Activated CD4-positive, alpha-beta T cell treated with anti-CD3 and anti-CD28 coated beads for 4 hours (primary cell): ENCODE measurements at places on chromosomes 6 and 20.

DNA sequence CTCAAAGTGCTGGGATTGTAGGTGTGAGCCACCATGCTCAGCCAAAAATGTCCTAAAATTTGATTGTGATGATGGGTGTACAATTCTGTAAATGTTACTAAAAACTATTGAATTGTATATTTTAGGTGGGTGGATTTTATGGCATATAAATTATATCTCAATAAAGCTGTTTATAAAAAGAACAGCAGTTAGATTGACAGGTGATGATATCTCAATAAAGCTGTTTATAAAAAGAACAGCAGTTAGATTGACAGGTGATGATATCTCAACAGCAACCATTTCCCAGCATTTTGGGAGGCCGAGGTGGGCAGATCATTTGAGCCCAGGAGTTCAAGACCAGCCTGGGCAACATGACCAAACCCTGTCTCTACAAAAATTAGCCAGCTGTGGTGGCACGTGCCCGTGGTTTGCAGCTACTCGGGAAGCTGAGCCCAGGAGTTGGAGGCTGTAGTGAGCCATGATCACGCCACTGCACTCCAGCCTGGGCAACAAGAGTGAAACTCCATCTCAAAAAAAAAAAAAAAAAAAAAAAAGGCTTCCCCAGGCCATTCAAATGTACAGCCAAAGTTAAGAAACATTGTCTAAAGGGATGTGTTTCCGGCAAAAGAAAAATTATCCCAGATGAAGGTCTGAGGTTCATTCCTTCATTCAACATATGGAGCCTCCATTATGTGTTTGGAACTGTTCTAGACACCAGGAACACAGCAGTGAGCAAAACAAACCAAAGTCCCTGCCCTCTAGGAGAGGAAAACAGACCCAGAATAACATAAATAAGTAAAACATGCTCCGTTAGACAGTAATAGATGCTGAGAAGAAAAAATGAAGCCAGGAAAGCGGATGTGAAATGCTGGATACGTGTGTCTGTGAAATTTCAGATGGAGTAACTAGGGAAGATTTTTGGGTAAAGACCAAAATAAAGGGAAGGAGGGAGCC lies 1.6 kb upstream of the RBCK1 start:
- DNase-seq, result no peak

- no peak for DNase-seq
Measured at GRCh38 chr20:41118632-41119031, 18.7 kb upstream of the PLCG1 start.

GRCh38 chr6:151313066-151313491 lies 73.3 kb downstream of the AKAP12 start:
- no peak for DNase-seq

- no peak for DNase-seq
Measured at GRCh38 chr6:109411034-109411433, 28.8 kb upstream of the CD164 start.

- DNase-seq, result no peak
Measured at GRCh38 chr6:78561015-78561414, 306.3 kb upstream of the IRAK1BP1 start.

GRCh38 chr6:1594445-1595200 lies 15.1 kb upstream of the FOXC1 start:
- DNase-seq, result no peak

- DNase-seq, result peak; percentile 6
Measured at GRCh38 chr6:5967594-5967993, 39.1 kb downstream of the NRN1 start.

- peak; percentile 24 for DNase-seq
Measured at GRCh38 chr20:44738813-44739477, 6.7 kb upstream of the KCNK15 start.

GRCh38 chr6:117165911-117166499 lies 99.4 kb upstream of the VGLL2 start:
- no peak for DNase-seq

DNA sequence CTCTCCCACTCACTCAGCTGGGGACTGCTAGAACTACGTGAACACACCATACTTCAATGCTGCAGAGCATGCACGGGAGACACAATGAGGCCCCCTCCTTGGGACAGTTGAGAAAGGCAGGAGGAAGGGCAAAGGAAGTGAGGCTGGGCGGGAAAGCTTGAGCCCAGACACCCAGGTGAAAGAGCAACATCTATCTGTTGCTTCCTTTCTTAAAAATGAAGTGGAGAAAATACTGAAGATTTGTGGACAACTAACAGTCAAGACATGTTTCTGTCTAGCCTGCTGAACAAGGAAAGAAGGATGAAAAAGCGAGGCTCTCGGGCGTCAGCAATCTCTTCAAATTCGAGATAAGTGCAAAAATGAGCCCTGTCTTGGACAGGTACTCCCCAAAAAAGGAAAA lies 3.0 kb upstream of the NNAT start:
- no peak for DNase-seq

DNA sequence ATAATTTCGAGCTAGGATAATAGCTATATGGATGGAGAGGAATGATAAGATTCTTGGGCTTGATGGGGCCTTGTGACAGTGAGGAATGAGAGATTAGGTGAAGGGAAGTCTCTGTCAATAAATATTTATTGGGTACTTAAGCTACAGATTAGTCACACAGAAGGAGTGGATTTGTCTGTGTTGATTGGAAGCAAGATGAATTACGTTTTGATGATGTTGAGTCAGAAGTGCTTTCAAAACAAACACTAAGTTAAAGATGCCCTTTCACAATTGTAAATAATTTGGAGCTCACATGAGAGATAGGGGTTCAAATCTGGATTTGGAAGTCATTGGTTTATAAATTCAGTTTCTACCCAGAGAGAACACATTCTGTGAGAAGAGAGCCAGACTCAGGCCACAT lies 834.2 kb downstream of the KIF16B start:
- no peak for DNase-seq

- DNase-seq, result no peak
Measured at GRCh38 chr6:32761072-32761471, 2.3 kb downstream of the HLA-DQB2 start.

DNA sequence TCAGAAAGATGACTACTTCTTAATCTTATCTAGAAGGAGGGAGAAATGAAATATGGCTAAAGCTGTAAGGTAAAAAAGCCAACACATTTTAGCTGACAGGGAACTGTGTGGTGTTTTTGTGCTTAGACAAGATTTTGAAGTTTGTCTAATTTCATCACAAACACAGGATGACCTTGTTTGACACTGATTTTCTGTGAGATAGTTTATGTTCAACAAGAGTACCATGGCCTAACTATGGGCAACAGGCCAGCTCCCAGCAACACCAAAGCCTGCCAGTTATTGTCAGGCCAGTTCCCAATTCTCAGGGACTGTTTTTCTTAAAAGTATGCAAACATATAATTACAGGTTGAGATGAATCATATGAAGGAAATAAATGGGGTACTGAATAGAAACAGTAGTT lies 5.5 kb upstream of the ABCF1 start:
- no peak for DNase-seq

- DNase-seq, result no peak
Measured at GRCh38 chr20:12410783-12411182, 493.1 kb downstream of the BTBD3 start.

DNA sequence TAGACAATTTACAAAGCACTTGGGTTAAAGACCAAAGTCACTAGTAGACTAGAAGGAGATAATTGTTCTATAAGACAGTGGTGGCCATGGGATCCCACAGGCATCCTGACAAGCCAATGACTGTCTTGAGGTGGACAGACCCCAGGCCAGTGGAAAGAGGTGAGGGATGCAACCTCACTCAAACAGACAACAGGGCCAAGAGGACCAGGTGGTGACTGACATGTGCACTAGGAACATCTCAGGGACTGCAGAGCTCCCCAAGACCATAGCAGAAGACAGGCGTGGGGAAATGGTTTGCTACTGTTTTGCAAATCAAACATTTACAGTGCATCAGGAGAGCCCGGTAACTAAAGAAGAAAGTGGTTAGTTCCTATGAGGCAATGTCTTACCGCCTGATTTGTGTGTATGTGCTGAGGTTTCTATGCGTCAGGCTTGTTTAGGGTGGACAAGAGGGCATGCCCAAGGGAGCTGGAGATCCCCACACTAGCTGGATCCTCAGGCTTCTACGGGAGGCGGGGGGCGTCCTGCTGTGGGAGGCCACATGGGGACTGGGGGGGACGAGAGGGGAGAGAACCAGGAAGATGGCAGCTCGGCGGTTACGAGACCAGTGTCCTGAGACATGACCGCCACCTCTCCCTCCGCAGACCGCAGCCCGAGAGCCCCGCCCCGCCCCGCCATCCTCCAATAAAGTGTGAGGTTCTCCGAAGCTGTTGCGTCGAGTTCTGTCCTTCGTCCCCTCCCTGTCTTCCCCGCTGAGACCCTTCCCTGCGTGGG lies 623 bp upstream of the MRPS26 start:
- peak; percentile 38 for DNase-seq

DNA sequence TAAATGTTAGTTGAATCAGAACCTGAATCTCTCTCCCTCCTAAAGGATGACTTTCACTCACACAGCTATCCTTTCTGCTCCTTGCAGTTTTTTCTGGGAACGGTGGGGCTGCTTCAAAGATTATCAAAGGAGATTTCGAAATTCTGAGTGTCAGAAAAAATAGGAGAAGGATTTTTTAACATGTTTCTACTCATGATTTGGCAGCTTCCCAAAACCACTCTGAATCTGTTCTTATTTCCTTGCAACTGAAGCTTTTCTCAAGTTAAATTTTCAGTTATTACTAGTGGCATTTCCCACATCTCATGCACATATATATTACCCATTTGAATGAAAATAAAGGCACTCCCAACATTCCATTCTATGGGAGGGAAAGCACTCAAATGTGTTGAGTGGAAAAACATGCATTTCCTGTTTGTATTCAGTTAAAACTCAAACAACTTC lies 123.6 kb downstream of the LCA5 start:
- DNase-seq, result no peak

GRCh38 chr6:53992522-53992921 lies 118.7 kb upstream of the MLIP start:
- DNase-seq, result no peak

GRCh38 chr6:84769306-84769705 lies 4.9 kb upstream of the TBX18 start:
- no peak for DNase-seq

DNA sequence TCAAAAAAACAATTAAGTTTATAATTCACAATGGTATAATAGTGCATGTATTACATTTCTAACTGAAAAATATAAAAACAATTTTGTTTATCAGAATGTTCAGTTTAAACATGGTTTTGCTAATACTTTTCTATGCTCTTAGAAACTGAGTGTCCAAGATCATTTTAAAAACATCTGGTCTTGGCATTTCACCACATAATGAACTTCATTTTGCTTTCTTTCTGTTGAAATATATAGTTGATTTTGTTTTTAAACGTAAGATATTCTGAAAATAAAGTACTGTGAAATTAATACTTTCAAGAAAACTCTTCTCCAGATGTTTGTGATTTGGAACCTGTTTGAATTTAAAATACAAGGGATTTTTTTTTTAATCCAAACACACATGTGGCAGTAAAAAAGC lies 264.4 kb downstream of the COL12A1 start:
- DNase-seq, result no peak

GRCh38 chr6:51830666-51831065 lies 256.7 kb downstream of the PKHD1 start:
- DNase-seq, result no peak

DNA sequence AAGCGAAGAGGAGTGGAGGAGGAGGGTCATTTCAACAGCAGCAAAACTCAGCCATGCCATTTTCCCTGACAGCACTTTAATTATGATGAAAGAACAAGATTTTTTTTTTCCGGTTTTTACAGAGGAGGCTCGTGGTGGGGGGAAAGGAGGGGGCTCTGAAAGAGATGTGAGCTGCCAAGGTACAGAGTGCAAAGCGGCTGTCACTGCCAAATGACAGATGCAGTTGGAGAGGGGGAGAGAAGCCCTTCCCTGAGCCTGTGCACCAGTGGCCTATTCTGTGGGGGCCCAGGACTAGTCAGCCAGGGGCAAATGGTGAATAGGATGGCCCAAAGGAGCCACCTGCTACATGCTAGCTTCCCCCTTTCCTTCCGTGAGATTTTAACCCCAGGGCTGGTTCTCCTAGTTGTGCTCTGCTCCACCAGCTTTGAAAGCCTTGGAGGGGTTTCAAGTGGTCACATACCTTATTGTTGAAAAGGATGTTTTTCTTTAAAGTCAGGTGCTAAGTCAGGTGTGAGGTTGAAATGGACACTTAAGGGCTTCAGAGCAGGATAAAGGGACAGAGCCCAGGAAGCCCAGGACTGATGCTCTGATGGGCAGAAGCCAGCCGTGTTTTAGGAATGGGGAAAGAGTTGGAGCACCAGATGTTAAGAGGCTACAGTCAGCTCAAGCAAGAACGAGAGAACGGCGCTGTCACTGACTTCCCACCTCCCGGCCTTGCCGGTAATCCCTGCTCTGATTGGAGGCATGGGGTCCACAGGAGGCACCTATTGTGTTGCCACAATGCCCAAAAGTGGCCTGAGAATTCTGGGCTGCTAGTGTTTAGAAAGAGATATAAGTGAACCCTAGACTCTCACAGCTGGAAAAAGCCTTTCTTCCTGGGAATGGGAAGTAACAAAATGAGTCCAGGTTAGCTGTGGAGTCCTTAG lies 24.8 kb downstream of the GNAS start:
- DNase-seq, result no peak

GRCh38 chr20:64142590-64142989 lies 21.7 kb upstream of the MYT1 start:
- DNase-seq, result no peak

GRCh38 chr6:6843057-6843627 lies 254.6 kb downstream of the LY86 start:
- DNase-seq, result no peak

DNA sequence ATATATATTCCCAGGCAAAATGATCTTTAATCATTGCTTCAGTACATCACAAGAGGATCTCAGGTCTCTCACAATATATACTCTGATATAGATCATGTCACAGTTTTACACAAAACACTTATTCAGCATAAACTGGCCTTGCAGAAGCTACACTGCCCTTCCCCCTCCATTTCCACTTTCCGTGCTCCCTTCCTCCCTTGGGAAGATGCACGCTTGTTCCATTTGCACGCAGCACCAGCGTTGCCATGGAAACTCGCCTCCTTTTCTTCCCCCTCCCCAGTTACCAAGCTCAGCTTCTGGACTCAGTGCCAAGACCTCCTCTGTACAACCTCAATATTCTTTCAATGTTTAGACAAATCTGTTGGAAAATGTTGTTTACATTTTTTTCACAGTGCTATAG lies 154.6 kb downstream of the RFPL4B start:
- no peak for DNase-seq

DNA sequence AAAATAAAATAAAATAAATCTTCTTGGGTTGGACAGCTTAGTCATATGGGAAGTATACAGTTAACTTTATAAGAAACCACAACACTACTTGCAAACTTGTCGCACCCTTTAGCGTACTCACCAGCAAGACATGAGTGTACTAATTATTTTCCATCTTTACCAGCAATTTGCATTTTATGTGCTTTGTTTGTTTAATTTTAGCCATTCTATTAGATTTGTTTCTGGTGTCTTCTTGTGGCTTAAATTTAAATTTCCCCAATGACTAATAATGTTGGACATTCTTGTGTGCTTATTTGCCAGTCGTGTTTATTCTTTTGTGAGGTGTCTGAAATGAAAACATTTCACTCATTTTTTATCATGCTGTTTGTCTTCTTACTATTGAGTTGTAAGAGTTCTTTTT lies 1172.2 kb upstream of the CITED2 start:
- no peak for DNase-seq

GRCh38 chr20:4234128-4234527 lies 218.8 kb upstream of the RNF24 start:
- no peak for DNase-seq

- no peak for DNase-seq
Measured at GRCh38 chr20:19070681-19071445, 141.6 kb upstream of the SLC24A3 start.

- no peak for DNase-seq
Measured at GRCh38 chr6:69220375-69220774, 576.4 kb downstream of the LMBRD1 start.

GRCh38 chr6:155378724-155379123 lies 64.4 kb upstream of the TFB1M start:
- DNase-seq, result no peak
